ENCODE measurements at places on chromosomes 16 and 17. TPM values are rescaled to one million over a fixed set of nuclear protein-coding genes. Genes with fewer than 3 reads are reported as not detected.

FOXC2 gene
- total RNA-seq = 0.98 TPM

GHDC gene
- 4.4 TPM for total RNA-seq

CORO7 gene
- total RNA-seq = 25.6 TPM

SLC12A3 gene
- not detected for total RNA-seq

PRAC2 gene
- not detected for total RNA-seq

MAZ gene
- total RNA-seq = 246 TPM

ABAT gene
- total RNA-seq = 78.9 TPM

OR3A2 gene
- total RNA-seq = 0.49 TPM

SCRN2 gene
- total RNA-seq = 13.8 TPM

CTRB2 gene
- not detected for total RNA-seq

SLC52A1 gene
- not detected for total RNA-seq

GNAO1 gene
- 66.6 TPM for total RNA-seq

CUEDC1 gene
- 9.1 TPM for total RNA-seq

MRM3 gene
- total RNA-seq = 18.9 TPM

EPN3 gene
- not detected for total RNA-seq

CRHR1 gene
- 37.6 TPM for total RNA-seq

MAP3K3 gene
- total RNA-seq = 19.2 TPM

ELAC2 gene
- total RNA-seq = 42.0 TPM

FGF11 gene
- total RNA-seq = 3.7 TPM

SLC25A19 gene
- 4.7 TPM for total RNA-seq

MMP25 gene
- 0.49 TPM for total RNA-seq

CACNG1 gene
- total RNA-seq = 0.25 TPM

OTOP2 gene
- not detected for total RNA-seq

TACO1 gene
- total RNA-seq = 4.7 TPM

GRIN2C gene
- total RNA-seq = 0.98 TPM

CLEC19A gene
- total RNA-seq = not detected

ARL5C gene
- not detected for total RNA-seq

NOS2 gene
- 0.49 TPM for total RNA-seq

CMTM4 gene
- total RNA-seq = 42.5 TPM

SP2 gene
- total RNA-seq = 0.98 TPM

Measured in temporal lobe (tissue), 4 donors.